ENCODE measurements at places on chromosomes 2 and 18.
A peak's percentile ranks its signal among the peaks of the same experiment; 100 is the strongest.

DNA sequence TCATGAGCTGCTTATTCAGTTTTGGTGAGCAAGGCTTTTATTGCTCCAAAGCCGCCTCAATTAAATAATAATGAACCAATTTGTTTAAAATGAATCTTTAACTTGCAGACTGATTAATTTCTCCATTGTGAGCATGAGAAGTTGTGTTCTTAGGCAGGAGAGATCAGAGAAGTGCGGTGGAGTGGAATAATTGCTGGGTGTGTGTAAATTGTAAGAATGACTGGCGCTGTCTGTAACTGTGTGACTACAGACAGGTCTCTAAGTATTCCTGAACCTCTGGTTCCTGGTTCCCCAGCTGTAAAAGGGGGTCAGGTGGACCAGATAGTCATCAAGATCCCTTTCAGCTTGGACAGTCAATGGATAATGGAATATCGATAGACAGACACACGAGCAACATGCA is 98.0 kb upstream of the EFEMP1 start:
- no peak for DNase-seq

GRCh38 chr18:74411475-74411874 is 45.6 kb downstream of the DIPK1C start:
- no peak for DNase-seq

- DNase-seq, result no peak
These were observed 241.8 kb upstream of the RAB12 start for GRCh38 chr18:8367217-8367988.

- DNase-seq, result no peak
These were observed 1483.4 kb upstream of the ZEB2 start for GRCh38 chr2:146003337-146003736.

- no peak for DNase-seq
These were observed 43.8 kb downstream of the MPHOSPH10 start for GRCh38 chr2:71174207-71174606.

- DNase-seq, result no peak
These were observed 94.2 kb upstream of the STPG4 start for GRCh38 chr2:47249157-47249900.

DNA sequence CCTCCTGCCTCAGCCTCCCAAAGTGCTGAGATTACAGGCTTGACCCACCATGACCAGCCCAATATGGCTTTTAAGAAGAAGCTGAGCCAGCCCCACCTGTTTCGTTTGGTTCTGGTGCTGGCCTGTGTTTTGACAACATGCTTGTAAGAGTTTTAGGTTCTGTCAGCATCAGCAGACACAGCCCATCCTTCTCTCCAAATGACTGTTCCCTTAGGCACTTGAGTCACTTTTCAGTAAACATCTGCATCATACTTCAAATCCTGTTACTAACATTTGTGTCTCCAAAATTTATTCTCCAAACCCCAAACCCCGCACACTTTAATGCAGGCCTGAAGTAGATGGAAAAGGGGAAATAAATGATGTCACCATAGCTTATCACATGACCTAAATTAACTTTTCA is 1118.5 kb downstream of the TSN start:
- no peak for DNase-seq

DNA sequence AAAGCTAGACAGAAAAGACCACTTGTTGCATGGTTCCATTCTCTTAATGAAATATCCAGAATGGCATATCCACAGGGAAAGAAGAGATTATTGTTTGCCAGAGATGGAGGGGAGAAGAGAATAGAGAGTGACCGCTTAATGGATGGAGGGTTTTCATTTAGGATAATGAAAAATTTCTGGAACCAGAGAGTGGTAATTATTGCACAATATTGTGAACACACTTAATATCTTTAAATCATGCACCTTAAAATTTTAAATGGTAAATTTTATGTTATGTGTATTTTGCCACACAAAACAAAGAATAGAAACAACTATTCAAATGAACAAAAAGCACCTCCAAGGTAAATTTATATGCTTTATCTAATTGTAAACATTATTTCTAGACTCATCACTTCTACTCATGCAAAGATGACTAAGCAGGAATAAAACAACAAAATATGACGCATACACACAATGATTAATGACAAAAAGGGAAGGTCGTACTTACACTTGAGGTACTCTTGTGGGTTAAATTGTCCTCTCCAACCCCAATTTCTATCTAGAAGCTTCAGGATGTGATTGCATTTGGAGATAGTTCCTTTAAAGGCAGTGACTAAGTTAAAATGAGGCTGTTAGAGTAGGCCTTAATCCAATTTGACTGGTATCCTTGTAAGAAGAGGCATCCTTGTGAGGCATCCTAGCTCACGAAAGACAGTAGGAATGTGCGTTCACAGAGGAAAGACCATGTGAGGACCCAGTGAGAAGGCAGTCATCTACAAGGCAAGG is 18.7 kb upstream of the DHRS9 start:
- DNase-seq, result no peak

DNA sequence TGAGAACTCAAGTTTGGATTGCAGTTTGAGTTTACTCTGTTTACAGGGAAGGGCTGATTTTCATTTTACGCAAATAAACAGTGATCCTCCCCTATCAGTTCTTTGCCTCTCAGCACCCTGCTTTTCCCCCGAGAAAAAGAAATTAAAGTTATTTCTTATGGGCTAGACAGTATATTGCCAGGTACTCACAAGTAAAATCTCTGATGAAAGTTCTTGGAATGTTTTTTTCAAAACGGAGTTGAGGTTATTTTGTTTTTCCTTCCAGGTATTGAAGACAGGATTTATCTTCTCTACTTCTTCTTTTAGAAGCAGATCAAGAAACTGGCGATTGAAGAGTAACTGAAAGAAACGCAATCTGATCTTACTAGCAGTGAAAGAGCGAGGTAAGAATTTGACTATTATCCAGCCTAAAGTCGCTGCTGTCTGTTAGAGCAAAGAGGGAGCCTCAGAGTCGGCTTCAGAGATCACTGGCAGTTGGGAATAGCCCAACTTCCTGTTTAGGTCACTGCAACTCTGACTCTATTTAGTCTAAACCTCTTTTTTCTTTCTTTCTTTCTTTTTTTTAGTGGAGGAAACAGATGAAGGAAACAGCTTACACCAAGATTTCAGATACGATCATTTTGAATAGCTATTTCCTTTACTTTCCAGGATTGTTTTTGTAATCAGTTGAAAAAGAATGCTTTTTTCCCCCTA is at the start of gene TFPI:
TFPI (minus strand) TSS at position 425 of the 693 bp plus-strand sequence. CDS start 50,667 bp downstream, outside the sequence.
- no peak for DNase-seq

- no peak for DNase-seq
These were observed 2.7 kb downstream of the BMPR2 start for GRCh38 chr2:202378662-202379358.

GRCh38 chr2:224147174-224147573 is 108.1 kb upstream of the SERPINE2 start:
- no peak for DNase-seq

GRCh38 chr18:25042641-25043051 is 309.3 kb downstream of the ZNF521 start:
- DNase-seq, result no peak

DNA sequence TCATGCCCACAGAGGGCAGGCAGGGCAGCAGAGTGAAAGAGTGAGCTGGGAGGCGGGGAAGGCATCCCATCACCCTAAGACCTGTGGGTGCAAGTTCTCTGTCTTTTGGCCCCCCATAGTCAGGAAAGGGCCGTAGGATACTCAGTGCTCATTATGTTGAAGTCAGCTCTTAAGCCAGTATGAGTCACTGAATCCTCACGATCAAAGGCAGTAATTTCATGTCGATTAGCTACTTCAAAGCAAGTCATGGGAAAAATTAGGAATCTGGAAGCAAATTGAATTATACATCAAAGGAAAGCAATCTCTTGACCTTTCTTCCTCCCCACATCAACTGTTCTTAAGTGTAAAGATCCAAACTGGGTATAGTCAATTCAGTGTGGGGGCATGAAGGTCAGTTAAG is 178.9 kb downstream of the FHOD3 start:
- DNase-seq, result no peak

GRCh38 chr18:45142868-45143267 is 462.2 kb downstream of the SETBP1 start:
- DNase-seq, result no peak

DNA sequence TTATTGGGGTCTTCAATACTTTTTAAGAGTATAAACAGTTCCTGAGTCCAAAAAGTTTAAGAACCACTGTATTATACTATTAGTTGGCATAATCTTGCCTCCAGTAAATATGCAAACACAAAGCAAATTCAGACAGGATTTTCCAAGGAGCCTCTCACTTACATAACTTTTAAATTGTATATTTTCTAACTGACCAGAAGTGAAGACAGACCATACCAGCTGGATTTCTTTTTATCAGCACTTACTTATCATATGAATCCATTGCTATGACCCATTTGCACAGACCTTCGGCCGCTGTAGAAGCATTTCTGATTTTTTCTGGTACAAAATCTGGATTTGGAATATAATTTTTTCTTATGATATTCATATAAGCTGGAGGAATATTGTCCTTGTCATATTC is 200.1 kb downstream of the SLC39A10 start:
- no peak for DNase-seq

- no peak for DNase-seq
These were observed 1.9 kb upstream of the SH3BP4 start for GRCh38 chr2:234949762-234950434.

GRCh38 chr2:143786026-143786765 is 657.0 kb downstream of the ARHGAP15 start:
- no peak for DNase-seq

- DNase-seq, result no peak
These were observed 560.6 kb downstream of the SLC4A3 start for GRCh38 chr2:220188031-220188430.

DNA sequence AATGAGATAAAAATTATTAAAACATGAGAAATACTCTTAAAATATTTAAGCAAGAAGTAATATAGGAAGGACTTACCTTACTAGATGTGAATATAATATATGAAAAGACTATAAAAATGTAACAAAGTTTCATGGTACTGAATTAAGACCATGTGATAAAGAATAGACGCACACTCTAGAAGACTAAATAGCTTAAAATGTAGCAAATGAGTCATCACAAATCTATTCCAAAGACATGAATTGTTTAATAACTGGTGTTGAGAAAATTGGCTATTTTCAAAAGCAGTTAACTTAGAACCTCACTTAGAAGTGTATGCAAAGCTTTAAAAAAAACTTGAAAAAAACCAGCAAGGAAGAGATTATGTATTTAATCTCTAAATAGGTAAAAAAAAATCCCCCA is 64.1 kb downstream of the POLE4 start:
- no peak for DNase-seq

GRCh38 chr2:121480826-121481225 is 49.9 kb upstream of the RNU4ATAC start:
- DNase-seq, result no peak

GRCh38 chr2:656676-657075 is 20.5 kb downstream of the TMEM18 start:
- DNase-seq, result peak; percentile 32

GRCh38 chr2:206250041-206250897 is 24.2 kb upstream of the ZDBF2 start:
- DNase-seq, result no peak

GRCh38 chr2:30584116-30584515 is 137.1 kb downstream of the LCLAT1 start:
- DNase-seq, result no peak

- no peak for DNase-seq
These were observed 173.8 kb upstream of the HDAC4 start for GRCh38 chr2:239574434-239575156.

- DNase-seq, result no peak
These were observed 272.2 kb downstream of the OSR1 start for GRCh38 chr2:19086231-19086651.

GRCh38 chr2:25219621-25220020 is 51.2 kb upstream of the POMC start:
- no peak for DNase-seq

GRCh38 chr2:205175831-205176230 is 506.5 kb upstream of the NRP2 start:
- DNase-seq, result no peak

DNA sequence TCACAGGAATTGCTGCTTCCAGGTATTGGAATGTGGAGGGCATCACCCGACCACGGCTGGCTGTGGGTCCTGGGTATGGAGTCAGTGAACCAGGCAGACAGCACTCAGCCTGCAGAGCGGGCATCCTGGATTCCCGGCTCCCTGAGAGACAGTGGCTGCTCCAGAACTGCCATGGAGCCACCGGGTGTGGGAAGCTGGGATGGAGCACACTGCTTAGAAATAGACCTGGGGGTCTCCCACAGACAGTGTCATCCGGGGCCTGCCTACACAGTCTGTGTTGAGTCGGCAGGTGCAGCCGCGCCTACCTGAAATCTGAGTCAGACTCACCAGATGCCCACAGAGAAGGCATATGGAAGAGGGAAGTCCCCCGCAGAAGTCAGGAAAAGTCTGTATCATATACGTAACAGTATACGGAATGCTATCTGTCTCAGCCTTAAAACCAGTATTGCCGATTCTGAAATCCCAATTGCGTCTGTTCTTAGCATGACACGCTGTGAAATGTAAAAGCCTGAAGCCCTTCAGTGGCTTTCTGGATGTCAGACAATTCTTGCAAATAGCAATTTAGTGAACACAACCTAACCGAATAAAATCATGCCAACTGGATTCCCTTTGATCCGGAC is 509.7 kb upstream of the MYT1L start:
- DNase-seq, result no peak

- DNase-seq, result no peak
These were observed 833.2 kb upstream of the CHAC2 start for GRCh38 chr2:52934323-52934898.

- no peak for DNase-seq
These were observed 30.4 kb upstream of the RAB6D start for GRCh38 chr2:131394147-131394931.

GRCh38 chr2:39855856-39856255 is 76.8 kb upstream of the THUMPD2 start:
- no peak for DNase-seq

- DNase-seq, result peak; percentile 15
These were observed 21.4 kb upstream of the STON1 start for GRCh38 chr2:48508461-48509124.

DNA sequence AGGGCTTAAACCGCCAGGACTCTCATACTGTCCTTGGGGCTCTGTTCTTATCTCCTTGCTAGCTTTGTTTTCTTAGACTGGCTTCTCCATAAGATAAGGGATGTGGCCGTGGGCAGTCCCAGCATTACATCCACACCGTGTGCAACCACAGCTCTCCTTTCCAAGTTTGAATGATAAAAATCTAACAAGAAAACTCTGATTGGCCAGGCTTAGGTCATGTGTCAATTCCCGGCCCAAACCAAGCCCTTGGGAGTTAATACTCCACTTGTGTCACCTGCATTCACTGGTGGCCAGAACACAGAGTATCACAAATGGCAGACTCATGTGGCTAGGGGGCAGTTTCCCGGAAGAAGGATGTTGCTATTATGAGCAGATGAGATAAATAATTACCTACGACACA is 43.2 kb upstream of the KDM3A start:
- DNase-seq, result no peak
